Mesenchymal stem cell (in vitro differentiated cells and primary cell): ENCODE measurements at places on chromosomes 7 and 10.

DNA sequence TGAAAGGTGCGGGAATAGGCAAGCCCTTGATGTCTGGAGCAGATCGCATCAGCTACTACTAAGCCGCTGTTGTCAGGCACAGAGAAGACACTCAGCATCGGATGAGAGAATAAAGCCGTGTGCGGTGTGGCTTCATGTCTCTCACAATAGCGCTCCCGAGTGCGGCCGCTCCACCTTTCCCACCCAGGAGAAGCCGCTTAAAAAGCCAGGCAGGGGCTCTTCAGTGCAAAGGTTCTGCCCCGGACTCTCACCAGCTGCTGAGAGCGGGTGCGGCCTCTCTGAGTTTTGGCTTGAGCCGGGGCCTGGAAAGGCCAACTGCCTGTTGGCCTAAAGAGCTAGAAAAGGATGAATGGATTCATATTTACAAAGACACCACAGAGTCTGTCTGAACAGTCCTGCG is 600.6 kb downstream of the DNAJB6 start:
- no peak for DNase-seq

GRCh38 chr10:71708301-71708703 is 11.3 kb downstream of the C10orf105 start:
- peak; percentile 11 for DNase-seq

DNA sequence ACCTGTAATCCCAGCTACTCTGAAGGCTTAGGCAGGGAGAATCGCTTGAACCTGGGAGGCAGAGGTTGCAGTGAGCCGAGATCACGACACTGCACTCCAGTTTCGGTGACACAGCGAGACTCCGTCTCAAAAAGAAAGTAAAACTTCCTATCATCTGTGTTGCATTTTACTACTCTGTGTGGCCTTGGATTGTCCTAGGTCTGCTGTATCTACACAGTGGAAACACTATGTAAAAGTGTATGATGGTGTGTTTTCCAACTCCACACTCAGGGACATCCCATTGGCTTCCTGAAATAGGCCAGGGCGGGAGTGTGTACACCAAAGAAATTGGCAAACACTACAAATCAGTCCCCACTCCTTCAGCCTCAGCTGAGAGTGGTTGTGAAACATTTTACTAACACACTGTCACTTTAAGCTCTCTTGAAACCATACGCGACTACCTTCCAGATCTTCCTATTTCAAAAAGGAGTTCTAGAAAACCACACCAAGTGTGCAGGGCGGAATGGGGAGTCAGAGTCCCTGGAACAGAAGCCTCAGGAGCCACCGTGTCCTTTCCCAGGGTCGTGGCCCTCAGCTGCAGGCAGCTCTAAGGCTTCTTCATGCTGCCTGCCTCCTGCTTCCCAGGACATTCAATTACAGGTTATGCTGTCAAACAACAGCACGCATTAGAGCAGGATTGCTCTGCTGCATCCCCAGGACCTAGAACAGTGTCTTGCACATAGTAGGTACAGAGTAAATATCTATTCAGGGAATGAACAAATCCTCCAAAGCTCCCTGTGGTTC is 275.4 kb downstream of the PARD3 start:
- DNase-seq: peak; percentile 56

DNA sequence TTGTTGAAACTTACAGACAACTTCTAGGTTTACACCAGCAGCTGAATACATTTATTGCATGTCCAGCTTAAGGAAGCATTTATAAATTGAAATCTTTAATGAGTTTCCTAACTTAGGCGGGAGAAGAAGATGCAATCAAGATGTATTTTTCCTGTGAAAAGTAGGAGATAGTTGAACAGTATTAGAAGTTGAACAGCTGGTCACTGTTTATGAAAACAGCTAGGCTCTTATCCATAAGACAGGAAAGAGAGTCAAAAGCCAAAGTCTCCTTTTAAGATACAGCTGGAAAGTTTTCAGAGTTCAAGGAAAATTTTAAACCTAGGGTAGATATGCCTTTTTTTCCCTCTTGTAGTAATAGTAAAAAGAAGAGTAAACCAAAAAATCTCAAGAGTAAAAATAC is 236.1 kb upstream of the FERD3L start:
- DNase-seq: peak; percentile 32

DNA sequence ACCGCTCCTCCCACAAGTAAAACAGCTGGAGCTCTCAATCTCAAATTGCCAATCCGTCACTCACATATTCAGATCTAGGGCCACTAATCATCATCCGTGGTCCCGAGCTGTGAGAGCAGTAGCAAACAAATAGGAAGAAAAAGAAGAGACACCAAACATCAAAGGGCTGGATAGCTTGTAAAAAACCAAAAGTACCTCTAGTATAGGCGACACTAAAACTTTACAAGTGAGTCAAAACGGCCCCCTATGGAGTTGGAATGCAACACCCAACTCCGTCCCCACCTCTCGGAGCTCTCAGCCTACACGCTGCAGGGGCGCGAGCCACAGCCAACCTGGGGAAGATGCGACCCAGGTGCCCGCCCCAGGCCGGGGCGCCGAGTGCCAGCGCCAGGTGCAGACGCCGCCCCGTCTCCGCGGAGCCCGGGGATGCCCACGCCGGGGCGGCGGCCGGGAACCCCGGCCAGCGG is 581 bp downstream of the FAM3C start:
- peak; percentile 23 for DNase-seq

DNA sequence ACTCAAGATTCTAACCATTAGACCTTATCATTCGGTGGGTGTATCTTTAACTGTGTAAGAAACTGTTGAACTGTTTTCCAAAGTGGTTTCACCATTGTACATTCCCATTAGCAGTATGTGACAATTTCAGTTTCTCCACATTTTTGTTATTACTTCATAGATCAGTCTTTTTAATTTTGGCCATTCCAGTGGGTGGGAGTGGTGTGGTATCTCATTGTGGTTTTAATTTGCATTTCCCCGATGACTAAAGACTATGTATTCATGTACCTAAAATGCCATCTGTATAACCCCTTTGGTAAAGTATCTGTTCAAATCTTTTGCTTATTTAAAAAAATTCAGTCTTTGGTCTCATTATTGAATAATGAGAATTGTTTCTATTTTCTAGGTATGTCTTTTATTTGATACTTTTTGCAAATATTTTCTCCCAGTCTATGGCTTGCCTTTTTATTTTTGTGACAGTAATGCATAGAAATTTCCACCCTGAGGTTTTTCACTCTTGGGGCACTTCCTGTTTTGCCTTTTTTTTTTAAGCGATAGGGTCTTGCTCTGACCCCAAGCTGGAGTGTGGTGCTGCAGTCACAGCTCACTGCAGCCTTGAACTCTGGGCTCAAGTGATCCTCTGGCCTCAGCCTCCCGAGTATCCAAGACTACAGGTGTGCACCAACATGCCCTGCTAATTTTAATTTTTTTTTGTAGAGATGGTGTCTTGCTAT is 141.1 kb upstream of the ITGB1 start:
- DNase-seq: no peak

- DNase-seq: no peak
Measured at GRCh38 chr7:130865408-130866236, 131.6 kb upstream of the KLF14 start.

DNA sequence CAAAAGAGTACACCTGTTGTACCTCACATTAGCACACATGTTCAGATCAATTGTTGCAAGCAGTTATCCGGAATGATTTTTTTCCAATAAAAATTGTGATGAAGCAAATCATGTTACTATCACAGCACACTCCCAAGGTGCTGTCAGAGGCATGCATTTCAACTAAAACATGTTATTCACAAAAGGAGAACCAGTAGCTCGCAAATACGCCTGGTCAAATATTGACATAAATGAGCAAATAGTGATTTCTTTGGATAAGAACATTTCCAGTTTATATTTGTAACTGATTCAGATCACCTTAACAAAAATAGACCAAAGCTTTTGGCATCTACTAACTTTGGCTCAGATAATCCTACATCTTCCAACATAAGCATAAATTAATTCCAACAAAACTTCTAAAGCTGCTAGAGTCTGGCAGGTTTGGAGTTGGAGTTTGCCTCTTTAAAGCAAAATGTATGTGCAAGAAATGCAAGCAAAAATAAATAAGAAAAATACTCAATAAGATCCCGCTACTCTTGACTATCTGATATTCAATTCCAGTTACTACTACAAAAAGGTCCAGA is 208.0 kb downstream of the SFMBT2 start:
- DNase-seq: no peak

DNA sequence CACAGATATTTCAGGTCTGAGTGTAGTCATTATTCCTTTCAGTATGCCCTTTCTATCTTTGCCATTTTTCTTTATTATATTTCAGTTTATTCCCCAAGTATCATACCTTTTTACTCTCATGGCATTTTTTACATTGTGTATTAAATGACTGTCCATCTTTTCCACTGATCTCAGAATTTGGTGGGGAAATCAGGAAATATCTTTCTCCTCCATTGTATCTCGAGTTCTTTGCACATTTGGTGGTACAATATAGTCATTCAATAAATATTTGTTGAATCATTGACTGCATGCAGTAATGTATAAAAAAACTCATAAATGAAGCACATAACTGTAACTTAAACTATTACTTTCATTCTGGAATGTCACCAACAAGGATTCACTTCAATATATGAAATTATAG is 354.7 kb downstream of the HGF start:
- no peak for DNase-seq

- DNase-seq: peak; percentile 67
Measured at GRCh38 chr10:71927776-71928592, 36.2 kb upstream of the CHST3 start.

DNA sequence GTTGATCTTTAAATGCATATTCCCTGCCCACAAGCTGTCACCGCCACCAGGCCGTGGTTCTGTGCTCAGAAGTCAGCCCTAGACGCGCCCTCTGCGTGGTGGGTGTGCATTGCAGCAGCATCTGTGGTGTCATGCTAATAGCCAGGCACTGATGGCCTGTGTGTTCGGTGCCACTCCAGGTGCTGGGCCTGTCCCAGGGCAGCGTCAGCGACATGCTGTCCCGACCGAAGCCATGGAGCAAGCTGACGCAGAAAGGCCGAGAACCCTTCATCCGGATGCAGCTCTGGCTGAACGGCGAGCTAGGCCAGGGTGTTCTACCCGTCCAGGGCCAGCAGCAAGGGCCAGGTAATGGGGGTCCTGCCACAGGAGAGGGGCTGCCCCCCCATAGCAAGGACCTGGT is 82.5 kb upstream of the SH2B2 start:
- DNase-seq: no peak

GRCh38 chr10:104255311-104255981 is 754 bp downstream of the GSTO1 start:
- peak; percentile 92 for DNase-seq

DNA sequence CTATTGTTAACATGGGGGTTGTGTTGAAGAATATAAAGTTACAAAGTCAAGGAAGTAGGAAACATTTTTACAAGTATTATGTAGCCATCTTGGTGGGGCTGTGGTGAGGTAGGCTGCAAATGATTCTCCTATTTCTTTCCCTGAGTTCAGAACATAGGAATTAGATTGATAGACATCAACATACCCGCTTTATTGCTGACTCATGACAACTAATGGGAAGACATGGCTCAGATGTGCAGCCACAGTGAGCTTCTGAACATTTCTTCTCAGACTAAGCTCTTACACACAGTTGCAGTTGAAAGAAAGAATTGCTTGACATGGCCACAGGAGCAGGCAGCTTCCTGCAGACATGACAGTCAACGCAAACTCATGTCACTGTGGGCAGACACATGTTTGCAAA is 110.7 kb downstream of the ANKRD30A start:
- DNase-seq: no peak
